ENCODE measurements at places on chromosomes 16 and 17. TPM values are rescaled to one million over a fixed set of nuclear protein-coding genes. Genes with fewer than 3 reads are reported as not detected.

Gene SCARF1
- total RNA-seq, result 16.9 TPM

Gene ODAD4
- not detected for total RNA-seq

Gene CA5A
- 59.6 TPM for total RNA-seq

Gene TBC1D3G
- not detected for total RNA-seq

Gene ABCA10
- 1.7 TPM for total RNA-seq

Gene KRT39
- not detected for total RNA-seq

DNA sequence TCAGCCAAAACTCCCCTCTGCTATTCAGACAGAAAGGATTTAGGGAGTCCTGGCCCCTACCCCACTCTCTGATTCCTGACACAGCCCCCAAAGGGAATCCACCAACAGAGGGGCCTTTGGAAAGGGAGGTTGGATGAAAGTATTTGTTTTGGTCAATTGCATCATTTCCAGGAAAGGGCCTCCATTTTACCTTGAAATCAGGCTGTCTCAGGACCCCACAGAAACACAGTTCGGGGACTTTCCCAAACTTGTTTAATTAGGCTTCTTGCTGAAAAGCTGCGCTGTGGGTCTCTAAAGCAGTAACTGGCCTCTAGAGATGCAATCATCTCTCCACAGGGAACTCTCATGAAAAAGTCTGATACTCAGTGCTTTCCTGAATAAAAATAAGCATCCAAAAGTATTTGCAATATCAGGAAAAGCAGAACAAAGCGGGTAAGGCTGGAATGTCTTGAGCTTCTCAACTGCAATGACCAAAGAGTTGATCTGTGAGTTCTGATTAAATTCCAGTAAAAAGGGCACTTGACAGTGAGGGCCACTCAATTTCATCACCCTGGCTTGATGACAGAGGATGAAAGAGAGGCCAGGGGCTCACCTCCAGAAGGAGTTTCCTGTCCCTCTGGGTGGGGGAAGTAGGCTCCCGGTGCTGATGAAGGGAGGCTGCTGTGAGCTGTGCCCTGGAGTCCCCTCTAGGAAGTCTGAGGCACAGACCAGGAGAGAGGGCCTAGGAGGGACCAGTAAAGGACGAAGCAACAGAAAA lies 36.3 kb downstream of the LYRM9 start:
- no peak overlapping the region for H3K4me3 ChIP-seq
- DNase-seq, result no peak

GRCh38 chr17:82938873-82939620 lies 99.2 kb upstream of the ZNF750 start:
- H3K4me3 ChIP-seq, result no peak overlapping the region
- DNase-seq, result peak; percentile 49
- no peaks in the 10 kb centered on the region for H3K36me3 ChIP-seq
- no peak overlapping the region for H3K27ac ChIP-seq

DNA sequence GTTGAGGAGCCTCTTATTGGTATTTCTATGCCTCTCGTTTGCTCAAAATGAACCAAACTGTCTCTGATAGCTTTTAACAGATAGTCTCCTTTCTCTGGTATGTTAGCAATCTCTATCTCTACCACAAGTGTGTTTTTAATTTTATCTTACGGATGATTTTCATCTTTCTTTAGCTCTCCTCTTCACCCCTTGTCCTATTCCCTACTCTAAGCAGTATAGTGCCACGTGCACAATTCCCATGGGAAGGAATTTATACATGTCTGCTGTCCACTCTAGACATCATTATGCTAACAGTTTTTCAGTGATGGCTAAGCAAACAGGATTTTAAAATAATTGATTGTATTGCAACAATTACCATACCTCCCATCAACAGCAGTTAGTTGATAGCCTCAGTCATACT lies 177.3 kb downstream of the CYB561 start:
- H3K36me3 ChIP-seq, result no peaks in the 10 kb centered on the region
- no peak overlapping the region for H3K4me3 ChIP-seq
- H3K4me1 ChIP-seq, result no peaks in the 10 kb centered on the region
- H3K27ac ChIP-seq, result no peak overlapping the region
- DNase-seq, result no peak

DNA sequence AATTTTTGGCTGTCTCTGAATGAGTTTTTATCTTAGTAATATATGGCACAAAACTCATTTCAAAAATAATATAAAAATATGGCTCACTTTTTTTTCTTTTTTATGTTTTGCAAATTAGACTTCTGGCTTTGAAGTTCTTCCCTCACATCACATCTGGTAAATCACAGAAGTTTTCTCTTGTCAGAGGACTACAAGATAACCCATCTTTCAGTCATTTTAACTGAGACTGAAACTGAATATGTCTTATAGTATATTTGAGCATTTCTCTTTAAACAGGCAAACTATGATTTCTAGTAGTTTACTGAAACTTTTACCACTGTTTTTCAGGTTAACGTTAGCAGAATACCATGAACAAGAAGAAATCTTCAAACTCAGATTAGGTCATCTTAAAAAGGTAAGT lies 51.1 kb upstream of the MRC2 start:
- H3K27ac ChIP-seq, result no peak overlapping the region
- H3K36me3 ChIP-seq, result peaks cover 35% of the 10 kb centered on the region
- H3K27me3 ChIP-seq, result no peaks in the 10 kb centered on the region
- no peaks in the 10 kb centered on the region for H3K4me1 ChIP-seq
- no peak for DNase-seq
- no peak overlapping the region for H3K4me3 ChIP-seq

DNA sequence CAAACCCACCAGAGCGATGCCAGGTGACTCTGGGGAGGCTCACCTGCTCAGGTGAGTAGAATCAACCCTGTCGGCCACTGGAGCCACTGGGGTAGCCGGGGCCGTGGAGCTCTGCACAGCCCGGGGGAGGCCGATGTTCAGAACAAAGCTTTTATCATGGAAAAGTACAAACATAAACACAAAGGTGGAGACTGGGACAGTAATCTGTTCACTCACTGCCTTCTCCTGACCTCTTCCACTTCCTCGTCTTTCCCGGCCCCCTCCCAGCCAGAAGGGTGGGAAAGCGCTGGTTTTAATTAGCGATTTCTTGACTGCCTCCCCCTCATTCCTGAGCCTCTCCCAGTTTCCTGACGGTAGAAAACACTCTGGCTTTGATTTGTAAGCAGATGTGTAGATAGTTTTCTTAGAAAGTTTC lies 9.8 kb upstream of the TEX19 start:
- no peaks in the 10 kb centered on the region for H3K4me1 ChIP-seq
- H3K4me3 ChIP-seq, result no peak overlapping the region
- no peaks in the 10 kb centered on the region for H3K36me3 ChIP-seq
- DNase-seq, result no peak
- H3K27ac ChIP-seq, result no peak overlapping the region

GRCh38 chr17:5555254-5555653 lies 29.1 kb downstream of the NLRP1 start:
- no peaks in the 10 kb centered on the region for H3K4me1 ChIP-seq
- DNase-seq, result no peak

GRCh38 chr16:58306327-58306726 lies 11.5 kb upstream of the PRSS54 start:
- H3K4me3 ChIP-seq, result no peak overlapping the region
- no peak overlapping the region for H3K27ac ChIP-seq
- H3K27me3 ChIP-seq, result no peaks in the 10 kb centered on the region
- no peaks in the 10 kb centered on the region for H3K36me3 ChIP-seq
- no peaks in the 10 kb centered on the region for H3K4me1 ChIP-seq

DNA sequence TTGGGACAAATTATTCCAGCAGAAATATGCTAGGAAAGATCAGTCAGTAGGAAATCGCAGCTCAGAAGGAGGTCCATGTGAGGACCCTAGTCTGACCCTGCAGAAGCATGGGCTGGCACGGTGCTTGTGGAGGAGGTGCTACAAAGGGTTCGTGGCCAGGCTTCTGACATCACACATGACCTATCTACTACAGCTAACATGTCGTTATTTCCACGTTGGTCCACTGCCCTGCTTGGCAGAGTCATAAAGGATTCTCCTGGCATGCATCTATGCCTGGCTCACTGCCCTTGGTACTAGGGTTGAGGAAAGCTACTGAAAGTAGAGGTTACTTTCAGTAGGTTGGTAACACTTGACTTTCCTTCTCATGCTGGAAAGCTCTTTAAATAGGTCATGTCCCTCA lies 118.1 kb upstream of the SHISA6 start:
- H3K4me1 ChIP-seq, result no peaks in the 10 kb centered on the region
- no peaks in the 10 kb centered on the region for H3K27me3 ChIP-seq
- no peak overlapping the region for H3K27ac ChIP-seq
- no peak overlapping the region for H3K4me3 ChIP-seq

DNA sequence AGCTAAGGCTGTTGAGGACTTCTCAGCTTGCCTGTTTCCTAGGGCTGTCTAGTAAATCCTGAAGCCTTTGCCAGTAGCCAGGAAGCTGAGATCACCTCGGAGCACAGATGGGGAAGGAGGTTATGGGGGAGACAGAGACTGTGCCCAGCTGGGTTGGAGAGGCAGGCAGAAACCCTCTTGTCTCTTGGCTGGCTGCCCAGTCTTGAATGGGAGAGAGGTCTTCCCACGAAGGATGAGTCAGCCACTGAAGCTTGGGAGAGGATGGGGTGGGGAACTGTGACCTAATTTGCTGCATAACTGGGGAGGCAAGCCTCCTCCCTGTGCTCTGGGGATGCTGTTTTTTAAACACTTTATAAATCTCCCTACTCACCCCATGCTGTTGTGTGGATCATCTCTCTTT lies 69.8 kb downstream of the SHISA9 start:
- no peak overlapping the region for H3K27ac ChIP-seq
- H3K27me3 ChIP-seq, result no peaks in the 10 kb centered on the region
- H3K36me3 ChIP-seq, result no peaks in the 10 kb centered on the region

Data from right lobe of liver (tissue), 6 donors.